Aorta (tissue), 5 donors: ENCODE measurements at places on chromosomes 11 and 22. TPM values are rescaled to one million over a fixed set of nuclear protein-coding genes. Genes with fewer than 3 reads are reported as not detected.

Gene ANO5
- 3.6 TPM for total RNA-seq

Gene APOL2
- total RNA-seq: 62.8 TPM

Gene KRTAP5-10
- not detected for total RNA-seq

DNA sequence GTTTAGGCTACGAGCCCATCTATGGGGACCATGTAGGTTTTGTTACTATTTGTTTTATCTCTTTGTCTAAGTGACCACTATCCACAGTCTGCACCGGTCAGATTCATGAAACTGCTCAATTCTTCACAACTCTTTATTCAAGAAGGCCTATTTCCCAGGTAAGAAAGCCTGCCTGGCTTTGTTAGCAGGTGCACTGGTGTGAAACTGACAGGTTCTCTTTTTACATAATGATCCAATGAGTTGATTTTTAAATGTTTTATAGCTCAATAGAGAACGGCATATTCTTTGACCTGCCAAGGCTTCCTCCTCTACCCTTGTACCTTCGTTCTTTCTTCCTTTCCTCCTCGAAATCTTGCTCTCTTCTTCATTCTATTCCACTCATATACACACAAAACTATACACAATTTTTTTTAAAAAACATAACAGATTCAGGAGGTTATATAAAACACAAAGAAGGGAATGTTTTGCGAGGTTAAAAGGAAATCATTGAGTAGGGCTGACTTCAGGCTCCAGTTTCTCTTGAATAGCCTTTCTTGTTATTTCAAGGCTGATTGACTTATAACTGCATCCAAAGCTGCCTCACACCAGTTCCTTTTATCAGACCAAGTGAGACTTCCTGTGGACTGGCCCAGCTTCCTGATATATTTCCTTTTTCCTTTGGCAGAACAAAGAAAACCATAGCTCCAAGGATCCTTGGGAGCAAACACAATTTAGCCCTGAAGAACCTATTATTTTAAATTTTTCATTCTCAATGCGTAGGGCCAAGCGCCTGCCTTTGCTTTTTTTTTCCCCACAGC lies 11.4 kb downstream of the FLI1 start:
- no peak for DNase-seq

DNA sequence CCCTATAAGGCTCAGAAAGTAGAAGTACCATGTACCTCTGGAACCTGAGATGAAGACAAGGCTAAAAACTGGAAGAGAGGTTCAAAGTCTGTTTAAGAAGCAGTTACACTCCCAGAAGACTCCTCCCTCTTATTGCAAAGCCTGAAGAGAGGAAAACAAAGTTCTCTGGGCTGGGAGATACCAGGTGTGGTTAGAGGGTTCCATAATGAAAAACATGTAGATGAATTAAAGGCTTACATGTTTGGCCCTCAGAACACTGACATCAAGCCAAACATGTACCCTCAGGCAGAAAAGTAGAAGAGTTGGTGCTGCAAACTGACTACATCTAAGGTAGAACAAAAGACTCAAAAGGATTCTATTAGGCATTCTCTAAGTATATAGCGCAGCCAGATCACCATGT lies 205.3 kb downstream of the TTC28 start:
- DNase-seq: no peak

- DNase-seq: peak; percentile 77
Observed at GRCh38 chr11:121112498-121113455, 11.7 kb downstream of the TECTA start.

DNA sequence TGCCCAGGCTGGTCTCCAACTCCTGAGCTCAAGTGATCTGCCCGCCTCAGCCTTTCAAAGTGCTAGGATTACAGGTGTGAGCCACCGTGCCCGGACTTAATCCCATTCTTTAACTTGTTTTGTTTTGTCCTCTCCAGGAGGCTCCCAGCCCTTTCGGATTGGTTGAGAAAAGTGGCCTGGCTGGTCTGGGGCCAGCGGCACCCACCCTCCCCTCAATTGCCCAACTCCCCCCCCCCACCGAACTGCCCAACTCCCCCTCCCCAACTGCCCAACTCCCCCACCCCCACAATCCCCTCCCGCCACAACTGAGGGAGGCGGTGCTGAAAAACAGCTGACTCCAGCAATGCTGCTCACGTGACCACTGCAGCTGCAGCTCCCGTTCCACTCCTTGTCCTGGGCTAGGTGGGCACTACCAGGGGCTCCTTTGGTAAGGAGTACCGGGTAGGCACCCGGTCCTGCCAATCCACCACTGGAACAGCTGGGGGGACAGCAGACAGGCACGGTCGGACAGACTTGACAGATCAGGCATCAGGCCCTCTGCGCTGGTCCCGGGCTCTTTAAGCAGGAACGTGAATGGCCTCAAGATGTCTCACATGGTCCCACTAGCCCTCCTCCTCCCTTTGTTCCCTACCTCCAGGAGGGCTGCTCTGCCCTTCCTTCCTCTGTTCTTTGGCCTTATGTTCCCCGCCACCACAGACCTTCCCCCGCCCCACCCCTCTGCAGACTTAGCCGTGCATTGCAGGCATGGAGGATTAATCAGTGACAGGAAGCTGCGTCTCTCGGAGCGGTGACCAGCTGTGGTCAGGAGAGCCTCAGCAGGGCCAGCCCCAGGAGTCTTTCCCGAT lies at the start of gene TCN2:
Gene TCN2 (plus strand): TSS at position 720 of the 845 bp plus-strand sequence. CDS start 158 bp downstream, outside the sequence.
- peak; percentile 83 for DNase-seq

- no peak for DNase-seq
Observed at GRCh38 chr11:117391181-117391580, 63.5 kb downstream of the CEP164 start.

DNA sequence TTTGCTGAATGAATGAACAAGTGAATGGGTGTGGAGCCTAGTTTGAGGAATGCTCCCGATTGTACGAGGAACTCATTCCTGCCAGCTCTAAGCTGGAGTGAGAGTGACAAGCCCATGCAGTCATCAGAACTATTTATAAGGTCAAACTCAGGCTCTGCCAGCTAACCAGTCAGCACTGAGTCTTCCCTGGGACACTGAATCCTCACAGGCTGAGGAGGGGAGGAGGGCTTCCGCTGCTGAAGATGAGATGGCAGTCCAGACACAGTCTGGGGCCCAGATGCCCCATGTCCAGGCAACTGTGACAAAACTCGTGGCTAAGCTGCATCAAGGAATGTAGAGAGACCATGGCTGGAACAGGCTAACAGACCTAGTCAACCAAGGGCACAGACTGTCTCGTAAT lies 4.0 kb downstream of the LRP4 start:
- no peak for DNase-seq

GRCh38 chr11:118610773-118611432 lies 3.5 kb downstream of the PHLDB1 start:
- DNase-seq: peak; percentile 94

DNA sequence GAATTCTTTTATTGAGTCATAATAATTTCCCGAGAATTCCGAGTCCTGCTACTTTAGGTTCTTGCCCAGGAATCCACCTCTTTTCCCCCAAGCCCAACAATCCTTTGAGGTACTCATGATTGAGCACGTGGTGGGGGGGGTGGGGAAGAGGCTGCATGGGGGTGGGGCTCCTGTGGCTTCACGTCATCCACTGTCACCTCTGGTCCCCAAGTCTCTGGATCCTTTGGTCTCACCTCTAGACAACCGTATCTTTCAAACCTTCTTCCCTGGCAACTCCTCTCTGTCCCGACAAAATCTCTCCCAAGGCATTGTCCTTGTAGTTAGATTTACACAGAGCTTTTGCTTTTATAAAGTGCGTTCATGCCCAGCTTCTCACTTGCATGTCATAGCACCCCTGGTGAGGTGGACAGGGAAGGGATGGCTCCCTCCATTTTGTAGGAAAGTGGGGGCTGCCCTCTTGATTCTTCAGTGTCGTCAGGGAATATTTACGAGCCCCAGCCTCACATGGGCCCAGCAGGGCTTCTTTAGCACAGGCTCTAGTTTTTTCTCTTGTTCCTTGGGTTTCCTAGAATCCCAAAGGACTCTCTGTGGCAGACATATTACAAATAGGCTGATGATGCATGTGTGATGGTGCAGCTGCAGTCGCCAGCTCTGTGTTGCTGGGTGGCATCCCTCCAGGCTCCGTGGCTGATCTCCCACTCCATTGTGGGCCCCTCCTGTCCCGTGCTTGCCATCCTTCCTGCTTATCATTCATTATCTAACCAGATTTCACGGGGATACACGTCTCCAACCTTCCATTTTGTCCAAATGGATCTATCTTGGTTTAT lies 8.4 kb downstream of the UCP3 start:
- peak; percentile 37 for DNase-seq

DNA sequence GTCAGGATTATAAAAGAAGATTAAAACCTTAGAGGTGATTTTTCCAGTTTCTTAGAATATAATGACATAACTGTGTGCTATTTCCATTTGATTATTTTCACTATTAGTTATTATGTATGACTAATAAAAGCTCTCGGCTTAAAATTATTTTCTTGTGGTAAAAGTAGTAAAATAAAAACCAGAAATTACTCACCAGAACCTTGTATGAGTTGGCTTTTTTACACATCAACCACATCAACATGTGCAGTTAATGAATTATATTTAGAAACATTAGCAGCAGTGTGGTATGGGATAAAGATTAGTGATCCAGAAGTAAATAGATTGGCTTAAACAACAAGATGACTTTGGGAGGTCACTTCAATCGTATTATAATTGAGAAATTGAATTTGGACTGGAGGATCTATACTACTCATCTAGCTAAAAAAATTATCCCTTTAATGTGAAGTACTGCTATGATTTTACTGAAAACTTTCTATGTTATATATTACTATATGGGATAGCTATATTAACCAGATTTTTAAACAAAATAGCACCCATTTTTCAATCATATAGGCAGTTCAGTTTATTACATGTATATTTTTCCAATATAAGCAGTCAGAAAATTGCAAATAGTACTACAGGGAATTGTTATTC lies 2.8 kb upstream of the BCO2 start:
- DNase-seq: no peak

GRCh38 chr11:67266449-67267187 lies at the start of gene GRK2:
Gene GRK2 (plus strand): TSS chr11:67266473. CDS start chr11:67266700, 227 bp downstream.
- peak; percentile 75 for DNase-seq

DNA sequence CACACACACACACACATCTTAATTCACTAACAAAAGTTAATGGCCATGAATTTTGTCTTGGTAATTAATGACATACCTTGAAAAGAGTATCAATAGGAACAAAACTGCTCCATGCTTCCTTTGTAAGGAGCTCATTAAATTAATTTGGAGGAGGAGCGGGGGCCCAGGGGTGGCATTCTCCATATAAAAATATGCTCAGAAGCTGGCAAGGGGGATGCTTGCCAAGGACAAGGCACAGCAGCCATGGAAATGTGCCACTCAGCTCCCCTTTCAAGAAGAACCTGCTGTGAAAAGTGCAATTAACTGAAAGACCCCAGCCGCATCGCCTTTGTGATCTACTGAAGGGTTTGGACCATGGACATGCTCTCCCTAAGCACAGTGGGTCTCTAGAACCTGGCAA lies 385.9 kb upstream of the API5 start:
- no peak for DNase-seq

DNA sequence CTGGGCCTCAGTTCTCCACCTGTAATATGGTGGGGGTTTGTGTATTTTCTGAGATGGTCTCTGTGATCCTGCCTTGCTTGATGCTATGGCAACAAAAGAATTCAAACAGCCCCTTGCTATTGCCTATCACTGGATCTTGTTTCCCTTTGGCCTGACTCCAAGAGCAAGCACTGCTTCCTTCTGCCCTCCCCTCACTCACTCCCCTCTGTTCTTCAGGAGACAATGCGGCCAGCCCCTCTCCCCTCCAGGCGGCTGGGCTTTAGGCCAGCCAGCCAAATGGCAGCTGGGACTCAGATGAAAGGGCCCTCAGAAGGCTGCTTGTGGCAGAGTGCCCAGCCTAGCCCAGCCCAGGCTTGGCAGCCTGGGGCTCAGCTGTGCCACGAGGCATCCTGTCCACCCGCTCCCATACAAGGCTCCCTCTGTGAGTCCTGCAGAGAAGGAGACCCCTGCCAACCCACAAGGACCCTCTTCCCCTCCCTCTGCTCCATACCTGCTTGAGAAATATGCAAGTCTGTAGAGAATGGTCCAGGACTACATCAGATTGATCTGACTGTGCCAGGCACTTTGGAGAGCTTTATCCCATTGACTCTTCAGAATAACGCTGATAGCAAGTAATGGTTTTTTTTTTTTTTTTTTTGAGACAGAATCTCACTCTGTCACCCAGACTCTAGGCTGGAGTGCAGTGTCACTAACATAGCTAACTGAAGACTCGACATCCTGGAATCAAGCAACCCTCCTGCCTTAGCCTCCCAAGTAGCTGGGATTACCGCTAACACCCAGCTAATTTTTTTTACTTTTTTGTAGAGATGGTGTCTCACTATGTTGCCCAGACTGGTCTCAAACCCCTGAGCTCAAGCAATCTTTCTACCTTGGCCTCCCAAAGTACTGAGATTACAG lies 7.6 kb upstream of the KCTD14 start:
- peak; percentile 71 for DNase-seq

GRCh38 chr11:71383461-71383860 lies 64.7 kb downstream of the DHCR7 start:
- DNase-seq: no peak

- DNase-seq: peak; percentile 11
Observed at GRCh38 chr11:74687237-74688023, 43.8 kb downstream of the CHRDL2 start.

DNA sequence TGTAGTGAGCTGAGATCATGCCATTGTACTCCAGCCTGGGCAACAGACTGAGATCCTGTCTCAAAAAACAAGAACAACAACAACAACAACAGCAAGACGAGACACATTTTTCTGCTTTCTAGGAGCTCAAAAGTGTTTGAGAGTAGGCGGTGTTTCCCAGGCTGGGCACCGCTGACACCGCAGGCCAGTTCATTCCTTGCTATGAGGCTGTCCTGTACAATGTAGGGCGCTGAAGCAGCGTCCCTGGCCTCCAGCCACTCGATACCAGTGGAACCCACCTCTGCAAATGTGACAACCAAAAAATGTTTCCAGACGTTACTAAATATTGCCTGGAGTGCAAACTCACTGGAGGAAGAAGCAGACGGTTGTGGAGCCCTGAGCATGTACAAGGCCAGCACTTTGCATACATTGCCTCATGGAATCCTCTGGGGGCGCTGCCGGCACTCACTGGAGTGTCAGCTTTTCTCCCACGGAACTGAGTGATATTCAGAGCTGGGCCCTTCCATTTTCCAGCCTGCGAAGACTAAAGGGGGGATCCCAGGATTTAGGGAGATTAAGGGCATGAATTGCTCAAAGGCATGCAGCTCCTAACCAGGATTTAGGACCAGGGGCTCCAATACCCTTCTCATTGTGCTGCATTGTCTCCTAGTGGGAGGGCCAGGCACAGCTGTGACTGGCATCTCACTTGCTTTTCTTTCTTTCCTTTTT lies 5.8 kb upstream of the MIEF1 start:
- DNase-seq: peak; percentile 89

- DNase-seq: no peak
Observed at GRCh38 chr22:19762568-19763457, 2.2 kb downstream of the TBX1 start.

- no peak for DNase-seq
Observed at GRCh38 chr11:61090982-61091372, 11.3 kb upstream of the CD5 start.
